ENCODE measurements at places on chromosomes 3 and 15.

- DNase-seq = peak; percentile 78
These were observed 3.3 kb upstream of the NR2F2 start for GRCh38 chr15:96327155-96327741.

- no peak for DNase-seq
These were observed 37.6 kb downstream of the SNX4 start for GRCh38 chr3:125482406-125482805.

DNA sequence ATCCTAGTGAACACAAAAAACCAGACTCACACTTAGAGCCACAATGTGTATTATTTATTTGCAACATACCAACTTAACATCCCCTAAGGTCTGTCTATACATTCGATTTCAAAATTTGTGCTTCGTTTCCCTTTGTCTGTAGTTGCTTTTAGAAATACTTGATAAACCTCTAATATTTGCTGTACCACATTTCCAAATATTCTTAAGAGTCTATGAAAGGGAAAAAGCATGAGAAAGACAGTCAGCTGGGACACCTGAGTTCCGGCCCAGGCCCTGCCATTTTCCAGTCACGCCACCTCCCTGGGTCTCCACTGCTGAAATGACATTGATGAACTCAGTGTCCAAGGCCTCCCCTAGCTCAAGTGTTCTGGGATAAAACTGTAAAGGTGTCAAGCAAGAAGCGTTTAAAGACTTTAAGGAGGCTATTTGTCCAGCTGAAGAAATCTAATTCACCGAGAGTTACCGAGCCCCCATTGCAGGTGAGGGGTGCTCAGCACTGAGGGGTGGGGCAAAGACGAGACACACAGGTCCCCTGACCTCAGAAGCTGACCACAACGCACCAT lies 26.6 kb downstream of the LRRC2 start:
- no peak for DNase-seq

GRCh38 chr15:44298878-44299277 lies 10.4 kb downstream of the GOLM2 start:
- no peak for DNase-seq
